ENCODE measurements at places on chromosomes 11 and 22.

- no peak for DNase-seq
Measured at GRCh38 chr11:118911113-118911879, 14.4 kb downstream of the BCL9L start.

DNA sequence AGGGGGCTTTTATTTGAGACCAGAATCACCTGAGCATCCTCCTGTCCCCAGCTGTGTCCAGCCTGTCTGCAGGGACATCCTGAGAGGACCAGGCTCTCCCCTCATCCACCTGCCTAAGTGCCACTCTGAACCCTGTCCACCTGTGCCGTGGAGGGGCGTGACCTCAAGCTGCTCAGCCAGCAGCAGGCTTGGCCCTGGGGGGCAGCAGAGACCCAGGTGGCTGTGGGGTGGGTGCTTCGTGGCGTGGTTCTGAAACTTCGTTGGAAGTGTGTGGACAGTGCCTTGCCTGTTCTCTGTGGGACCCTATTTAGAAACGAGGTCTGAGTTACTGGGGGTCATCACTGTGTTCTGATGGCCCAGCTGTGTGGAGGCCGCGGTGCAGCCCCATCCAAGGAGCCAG is 72.7 kb downstream of the LRP5 start:
- no peak for DNase-seq

DNA sequence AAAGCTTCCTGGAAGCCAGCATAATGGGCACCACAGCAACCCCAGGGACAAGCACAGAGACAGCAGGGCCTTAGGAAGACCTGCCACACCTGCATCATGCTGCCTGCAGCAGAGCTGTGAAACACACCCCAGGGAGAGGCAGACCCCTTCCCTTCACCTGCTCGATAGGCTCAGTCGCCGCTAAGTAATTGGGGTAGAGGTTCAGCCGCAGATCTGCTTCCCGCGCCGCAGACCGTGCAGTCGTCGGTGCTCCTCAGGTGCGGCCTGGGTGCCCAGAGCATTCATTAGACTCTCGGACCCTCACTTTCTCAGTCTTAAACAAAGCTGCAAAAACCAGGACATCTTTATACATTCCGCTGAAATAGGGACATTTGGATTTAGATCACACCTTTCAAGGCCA is 2.9 kb downstream of the DUSP18 start:
- DNase-seq: no peak

- DNase-seq: no peak
Measured at GRCh38 chr22:29530716-29531115, 22.8 kb downstream of the THOC5 start.

DNA sequence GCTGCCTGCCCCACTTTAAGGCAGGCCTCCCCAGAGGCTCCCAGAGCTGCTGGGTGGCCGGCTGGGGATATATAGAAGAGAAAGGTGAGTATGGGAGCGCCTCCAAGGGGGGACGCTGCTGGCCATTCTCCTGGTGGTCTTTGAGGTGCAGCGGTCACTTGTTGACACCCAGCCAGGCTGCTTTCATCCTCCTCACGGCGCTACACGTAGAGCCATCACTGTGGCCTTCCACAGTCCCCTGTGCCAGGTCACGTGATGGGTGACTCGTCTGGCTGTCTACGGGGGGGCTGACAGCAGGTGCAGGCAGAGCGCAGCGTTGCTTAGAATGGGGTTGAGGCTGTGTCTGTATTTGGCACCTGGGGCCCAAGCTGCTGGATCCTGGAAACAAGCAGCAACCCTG is 1.9 kb downstream of the ACR start:
- no peak for DNase-seq

DNA sequence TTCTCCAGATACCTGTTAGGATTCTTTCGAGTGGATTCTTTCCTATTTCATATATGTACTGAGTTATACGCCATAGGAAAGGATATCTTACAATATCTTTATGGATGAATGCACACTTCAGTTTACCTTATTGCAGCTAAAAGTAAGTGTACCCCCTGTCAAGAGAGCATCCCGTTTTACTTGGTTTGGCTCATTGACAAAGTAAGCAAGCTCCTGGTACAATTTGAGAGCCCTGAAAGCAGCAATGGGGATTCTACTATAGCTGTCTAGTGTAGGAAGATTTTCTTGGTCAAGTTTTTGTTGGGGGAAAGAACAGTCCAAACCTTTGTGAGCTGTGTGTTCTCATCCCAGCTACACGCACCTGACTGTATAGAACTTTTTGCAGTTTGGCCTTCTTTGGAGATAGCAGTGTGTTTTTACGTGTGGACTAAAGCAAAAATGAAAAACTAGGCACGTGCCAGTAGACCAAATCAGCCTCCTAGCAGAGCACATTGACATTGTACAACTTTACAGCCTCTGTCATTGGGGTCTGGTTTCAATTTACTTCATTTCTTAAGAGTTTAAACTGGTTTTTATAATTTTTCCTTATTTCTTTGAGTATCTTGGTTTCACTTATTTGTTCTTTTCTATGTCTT is 44.0 kb downstream of the PPP6R3 start:
- no peak for DNase-seq

- no peak for DNase-seq
Measured at GRCh38 chr11:111104185-111104584, 141.3 kb upstream of the POU2AF2 start.

DNA sequence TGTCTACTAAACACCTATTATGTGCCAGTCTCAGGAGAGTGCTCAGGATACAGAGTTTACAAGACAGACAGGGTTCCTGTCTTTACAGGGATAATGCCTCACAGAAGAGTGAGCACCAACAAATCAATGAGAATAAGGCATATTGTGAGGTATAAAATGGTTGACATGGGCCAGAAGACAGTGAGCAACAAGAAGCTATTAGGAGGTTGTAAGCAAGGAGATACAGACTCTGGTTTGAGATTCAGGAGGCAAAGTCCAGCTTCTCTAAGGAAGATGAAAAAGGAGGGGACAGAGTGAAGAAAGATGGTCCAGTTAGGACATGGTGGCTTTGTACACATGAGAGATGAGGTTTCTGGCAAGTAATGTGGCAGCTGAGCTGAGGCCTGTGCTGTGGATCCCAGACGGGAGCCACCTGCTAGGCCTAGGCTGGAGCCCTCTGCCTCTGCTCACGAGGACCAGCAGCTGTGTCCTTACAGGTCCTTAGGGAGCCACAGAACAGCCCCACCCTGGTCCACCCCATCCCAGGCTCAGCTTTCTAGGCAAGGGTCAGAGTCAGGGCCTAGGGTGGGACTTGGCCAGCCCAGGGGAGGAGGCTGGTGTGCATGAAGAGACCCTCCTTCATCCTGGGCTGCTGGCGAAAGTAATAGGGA is 110.5 kb downstream of the ZNF280B start:
- DNase-seq: no peak

- DNase-seq: no peak
Measured at GRCh38 chr11:86228269-86229038, 16.1 kb upstream of the EED start.

- DNase-seq: no peak
Measured at GRCh38 chr11:12789596-12790215, 115.5 kb downstream of the TEAD1 start.

GRCh38 chr11:76023236-76024068 is 182.8 kb downstream of the WNT11 start:
- no peak for DNase-seq

DNA sequence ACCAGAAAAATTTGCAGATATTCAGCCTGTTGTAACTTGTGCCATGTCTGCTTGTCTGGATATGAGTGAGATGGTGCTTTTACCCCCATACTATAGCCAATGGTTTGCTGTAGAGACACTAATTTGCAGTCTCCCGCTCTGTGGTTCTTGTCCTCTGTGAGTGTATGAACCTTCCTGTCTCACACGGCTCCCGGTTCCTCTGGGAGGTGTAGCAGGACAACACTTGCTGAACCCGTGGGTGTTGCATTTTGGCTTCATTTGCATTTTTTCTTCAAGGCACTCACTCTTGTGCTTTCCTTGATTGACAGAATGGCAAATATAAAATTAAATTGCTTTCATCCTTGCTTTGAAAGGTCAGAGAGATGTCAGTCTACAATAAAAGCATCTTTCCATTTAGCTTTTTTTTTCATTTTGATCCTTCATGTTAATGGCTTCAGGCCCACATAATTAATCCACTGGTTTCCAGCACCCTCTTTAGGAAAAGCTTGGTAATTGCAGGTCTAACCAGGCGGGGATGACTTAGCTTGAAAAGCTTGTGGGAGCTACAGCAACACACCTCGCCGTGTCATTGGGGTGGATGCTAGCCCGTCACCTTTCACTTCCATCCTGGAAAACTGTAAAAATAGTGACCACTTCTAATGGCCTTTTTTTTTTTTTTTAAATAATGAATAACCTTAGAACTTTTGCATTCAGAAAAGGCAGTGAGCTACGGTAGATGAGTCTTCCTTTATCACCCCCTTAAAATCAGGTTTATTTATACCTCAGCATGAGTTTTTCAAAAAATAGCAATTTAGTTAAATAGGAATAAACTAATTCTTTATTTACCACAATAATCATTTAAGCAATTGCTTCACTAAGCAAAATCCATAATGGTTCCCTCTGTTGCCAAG is 27.4 kb upstream of the ST14 start:
- peak; percentile 14 for DNase-seq

DNA sequence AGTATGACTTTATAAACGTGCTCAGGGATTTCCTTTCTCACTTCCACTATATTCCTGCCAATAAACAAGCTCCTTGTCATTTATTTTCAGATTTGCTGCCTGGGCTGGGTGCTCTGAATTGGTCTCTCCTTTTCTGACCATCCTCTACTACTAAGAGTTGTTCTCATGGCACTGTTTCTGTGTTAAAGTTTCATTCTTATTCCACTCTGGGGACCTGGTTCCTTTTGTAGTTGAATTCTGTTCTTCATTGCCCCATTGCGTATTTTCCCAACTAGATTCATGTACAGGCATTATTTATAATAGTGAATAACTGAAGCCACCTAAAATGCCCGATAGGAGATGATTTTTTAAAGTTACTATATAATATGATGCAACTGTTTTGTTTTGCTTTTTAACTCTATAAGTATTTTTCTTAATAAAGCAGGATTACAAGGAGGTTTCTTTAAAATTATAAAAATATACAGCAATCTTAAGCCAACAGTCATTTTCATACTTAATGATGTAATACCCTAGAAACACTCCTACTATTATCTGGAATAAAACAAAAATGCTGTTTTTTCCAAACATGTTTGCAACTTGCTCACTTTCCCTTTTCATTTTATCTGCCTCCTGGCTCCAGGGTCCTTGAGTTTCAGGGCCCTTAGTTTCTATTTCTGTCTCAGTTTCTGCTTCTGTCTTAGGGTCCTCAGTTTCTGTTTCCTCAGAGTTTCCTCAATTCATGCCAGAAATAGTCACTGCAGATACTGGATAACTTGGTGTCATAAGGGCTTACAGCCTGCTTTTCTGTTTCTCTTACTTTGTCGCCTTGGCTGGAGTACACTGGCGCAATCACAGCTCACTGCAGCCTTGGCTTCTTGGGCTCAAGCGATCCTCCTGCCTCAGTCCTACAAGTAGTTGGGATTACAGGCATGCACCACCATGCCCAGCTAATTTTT is 9.8 kb upstream of the FUT4 start:
- no peak for DNase-seq

DNA sequence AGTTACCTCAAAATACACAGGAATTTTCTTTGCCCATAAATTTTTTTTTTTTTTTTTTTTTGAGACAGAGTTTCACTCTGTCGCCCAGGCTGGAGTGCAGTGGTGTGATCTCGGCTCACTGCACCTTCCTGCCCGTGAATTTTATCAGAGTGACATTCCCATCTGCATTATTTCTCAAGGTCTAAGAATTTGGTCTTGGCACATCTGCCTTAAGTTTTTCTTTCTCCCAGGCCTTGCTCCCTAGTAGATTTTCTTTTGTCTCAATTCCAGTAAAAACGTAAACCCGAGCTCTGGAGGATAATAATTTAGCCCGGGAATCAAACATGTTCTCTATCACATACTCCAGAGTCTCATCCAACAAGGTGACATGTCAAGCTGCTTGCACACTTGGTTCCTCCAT is 12.4 kb downstream of the TRIM6 start:
- no peak for DNase-seq

- DNase-seq: no peak
Measured at GRCh38 chr11:23957314-23957713, 539.5 kb upstream of the LUZP2 start.

DNA sequence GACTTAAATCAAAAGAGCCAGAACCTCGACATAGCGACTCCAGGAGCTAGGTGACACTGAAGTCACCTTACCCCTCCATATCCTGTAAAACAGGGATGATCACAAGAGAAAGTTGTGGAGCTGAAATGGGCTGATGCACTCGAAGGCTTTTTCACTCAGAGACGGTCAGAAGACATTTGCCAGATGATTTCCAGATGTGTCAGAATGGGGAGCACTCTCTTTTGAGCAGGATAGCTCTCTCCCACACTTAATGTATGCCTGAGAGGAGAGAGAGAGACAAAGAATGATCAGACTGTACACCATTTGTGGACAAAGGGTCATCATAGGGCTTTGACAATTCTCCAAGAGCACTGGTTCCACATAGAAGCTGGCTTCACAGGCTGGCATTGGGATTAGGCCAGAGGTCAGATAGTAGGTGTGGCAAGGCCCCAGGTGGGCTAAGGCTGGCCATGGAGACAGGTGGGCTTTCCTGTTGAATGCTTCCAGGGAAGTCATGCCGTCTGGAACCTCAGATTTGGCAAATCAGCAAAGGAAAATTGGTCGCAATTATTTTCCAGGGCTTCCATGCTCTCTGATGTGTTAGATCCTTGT is 42.3 kb upstream of the ETS1 start:
- no peak for DNase-seq

DNA sequence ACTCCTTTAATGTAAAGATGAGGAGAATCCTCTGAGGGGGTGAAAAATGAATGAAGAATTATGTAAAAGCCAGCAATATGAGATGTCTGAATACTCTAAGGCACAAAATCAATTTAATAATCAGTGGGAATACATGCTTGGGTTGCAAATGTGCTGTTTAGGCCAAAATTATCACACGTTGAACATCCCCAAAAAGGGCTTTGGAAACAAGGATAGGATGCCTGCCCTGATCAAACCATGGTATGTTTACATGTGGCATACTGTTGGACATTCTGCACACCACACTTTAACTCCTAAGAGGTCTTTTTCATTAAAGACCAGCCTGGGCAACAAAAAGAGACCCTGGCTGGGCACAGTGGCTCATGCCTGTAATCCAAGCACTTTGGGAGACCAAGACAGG is 26.3 kb downstream of the F2 start:
- DNase-seq: no peak
